DMS79 (cell line): ENCODE measurements at places on chromosomes 5 and 9.
A peak's percentile ranks its signal among the peaks of the same experiment; 100 is the strongest.

DNA sequence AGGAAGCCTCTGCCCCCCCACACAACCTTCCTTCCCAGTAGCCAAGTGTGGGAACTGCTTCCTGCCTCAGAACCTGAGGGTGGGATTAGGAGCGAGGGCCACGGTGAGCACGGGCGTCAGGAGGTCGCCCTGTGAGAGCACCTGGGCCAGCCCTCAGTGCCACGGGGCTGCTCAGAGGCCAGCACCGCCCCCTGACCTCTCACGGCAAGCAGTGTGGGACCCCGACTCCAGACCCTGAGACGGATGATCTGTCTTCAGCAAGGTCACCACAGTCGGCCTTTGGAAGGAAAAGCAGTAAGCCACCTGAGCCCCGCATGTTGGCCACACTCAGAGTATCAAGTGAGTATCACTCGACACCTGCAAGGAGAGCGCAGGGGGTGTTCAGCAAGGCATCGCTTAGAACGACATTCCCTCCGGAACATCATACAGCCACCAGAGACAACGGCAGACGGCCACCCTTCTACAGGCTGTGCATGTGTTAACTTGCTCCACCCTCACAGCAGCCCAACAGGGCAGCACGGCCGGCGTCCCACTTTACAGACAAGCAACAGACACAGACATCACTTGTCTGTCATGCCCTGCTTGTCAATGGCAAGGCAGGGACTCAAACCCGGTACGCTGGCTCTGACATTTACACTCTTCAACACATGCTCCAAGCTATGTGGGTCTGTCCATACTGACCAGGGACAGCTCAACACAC lies 50.2 kb downstream of the IPPK start:
- no peak for DNase-seq

GRCh38 chr9:109499631-109500410 lies 1.7 kb upstream of the PTPN3 start:
- DNase-seq: no peak

GRCh38 chr5:32639943-32640342 lies 54.6 kb downstream of the SUB1 start:
- no peak for DNase-seq

DNA sequence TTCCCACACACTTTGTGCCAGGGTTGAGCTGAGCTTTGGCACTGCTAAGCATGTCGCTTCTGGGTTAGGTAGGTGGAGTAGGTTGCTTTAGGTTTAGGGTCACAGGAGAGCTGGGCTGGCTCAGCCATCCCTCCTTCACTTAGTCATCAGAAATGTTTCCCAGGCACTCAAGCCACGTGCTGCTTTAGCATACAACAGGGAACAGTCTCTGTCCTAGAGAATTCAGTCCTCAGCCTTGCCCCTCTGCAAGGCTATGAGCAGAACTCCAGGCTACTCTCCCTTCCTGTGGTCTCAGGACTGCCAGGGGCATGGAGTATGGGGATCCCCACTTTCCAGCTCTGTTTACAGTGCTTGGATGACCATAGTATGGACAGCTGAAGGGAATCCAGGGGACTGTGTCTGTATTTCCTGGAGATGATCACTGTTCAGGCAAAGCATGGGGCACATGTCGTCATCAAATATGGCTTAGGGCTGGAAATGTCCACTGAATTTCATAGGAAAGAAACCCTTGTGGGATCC lies 7.5 kb upstream of the ANKRD33B start:
- no peak for DNase-seq

DNA sequence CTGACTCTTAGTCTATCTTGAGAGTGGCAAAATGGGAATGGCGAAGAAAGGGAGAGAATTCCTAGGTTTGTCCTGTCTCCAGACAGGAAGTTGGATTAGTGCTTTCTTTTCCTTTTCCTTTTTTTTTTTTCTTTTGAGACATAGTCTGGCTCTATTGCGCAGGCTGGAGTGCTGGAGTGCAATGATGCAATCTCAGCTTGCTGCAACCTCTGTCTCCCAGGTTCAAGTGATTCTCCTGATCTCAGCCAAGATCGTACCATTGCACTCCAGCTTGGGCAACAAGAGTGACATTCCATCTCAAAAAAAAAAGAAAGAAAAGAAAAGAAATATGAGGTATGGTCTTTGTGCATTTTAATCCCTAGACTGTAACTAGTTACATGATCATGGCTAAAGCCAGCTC lies 12.6 kb upstream of the KIF27 start:
- no peak for DNase-seq

DNA sequence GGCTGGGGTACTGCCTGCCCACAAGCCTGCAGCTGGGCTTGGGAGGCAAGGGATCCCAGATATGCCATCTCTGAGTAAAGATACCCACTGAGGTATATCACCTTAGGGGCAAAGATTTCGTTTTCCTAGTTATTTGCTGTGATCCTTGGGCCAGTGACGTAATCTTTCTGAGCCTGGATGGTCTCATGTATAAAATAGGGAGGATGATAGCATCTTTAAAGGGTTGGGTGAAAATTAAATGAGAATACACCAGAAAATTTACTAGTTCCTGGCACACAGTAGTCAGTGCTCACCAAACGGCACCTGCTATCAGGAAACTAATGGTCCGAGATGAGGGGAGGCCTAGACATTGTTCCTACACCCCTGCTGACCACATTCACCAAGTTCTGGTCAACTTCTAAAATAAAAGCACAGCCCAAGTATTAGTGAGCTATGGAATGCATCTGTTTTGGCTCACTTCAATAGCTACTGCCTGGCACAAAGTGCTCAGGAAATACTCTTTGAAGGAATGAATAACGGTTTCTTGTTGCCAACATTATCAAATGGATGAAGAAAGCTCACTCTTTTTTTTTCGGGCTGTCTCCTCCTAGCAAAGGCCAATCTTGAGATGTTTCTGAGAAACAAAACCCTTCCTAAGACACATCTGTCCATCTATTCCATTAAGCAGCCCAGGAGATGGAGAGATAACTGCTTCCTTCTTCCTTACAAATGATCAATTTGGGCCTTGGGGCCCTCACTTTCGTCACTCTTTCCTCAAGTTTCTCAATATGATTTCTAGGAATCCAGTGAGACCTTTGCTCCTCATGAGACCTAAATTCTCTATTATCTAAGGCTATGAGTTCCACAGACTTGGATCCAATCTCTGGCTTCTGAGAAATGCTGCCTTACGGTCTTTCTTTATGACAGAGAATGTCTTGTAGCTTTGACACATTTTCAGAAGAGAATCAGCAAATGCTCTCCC lies 98.2 kb downstream of the DPYSL3 start:
- DNase-seq: no peak

- DNase-seq: no peak
Measured at GRCh38 chr5:88732181-88732633, 150.8 kb downstream of the MEF2C start.

DNA sequence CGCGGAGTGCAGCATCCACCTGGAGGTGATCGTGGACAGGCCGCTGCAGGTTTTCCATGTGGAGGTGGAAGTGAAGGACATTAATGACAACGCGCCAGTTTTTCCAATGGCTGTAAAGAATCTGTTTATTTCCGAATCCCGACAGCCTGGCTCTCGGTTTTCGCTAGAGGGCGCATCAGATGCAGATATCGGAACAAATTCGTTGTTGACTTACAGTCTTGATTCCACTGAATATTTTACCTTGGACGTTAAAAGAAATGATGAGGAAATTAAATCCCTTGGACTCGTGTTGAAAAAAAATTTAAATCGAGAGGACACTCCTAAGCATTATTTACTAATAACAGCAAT lies 611 bp downstream of the PCDHA3 start:
- no peak for DNase-seq

DNA sequence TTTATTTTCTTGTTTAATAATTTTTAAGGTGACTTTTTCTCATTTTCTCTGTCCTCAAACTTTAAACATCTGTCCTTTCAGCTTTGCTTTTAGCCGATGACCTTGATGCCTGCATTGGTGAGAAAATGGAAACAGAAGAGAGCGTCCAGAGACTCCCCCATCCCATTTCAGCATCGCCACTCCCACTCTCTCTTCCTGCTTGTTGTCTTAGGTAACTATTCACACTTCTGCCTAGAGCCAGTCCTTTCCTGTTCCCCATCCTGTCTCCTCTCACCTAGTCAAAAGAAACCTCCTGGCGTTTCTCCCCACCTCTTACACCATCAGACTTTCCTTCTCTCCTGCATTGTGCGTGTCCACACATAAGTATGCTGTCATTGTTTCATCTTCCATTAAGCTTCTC lies 124.6 kb downstream of the MAST4 start:
- DNase-seq: no peak

DNA sequence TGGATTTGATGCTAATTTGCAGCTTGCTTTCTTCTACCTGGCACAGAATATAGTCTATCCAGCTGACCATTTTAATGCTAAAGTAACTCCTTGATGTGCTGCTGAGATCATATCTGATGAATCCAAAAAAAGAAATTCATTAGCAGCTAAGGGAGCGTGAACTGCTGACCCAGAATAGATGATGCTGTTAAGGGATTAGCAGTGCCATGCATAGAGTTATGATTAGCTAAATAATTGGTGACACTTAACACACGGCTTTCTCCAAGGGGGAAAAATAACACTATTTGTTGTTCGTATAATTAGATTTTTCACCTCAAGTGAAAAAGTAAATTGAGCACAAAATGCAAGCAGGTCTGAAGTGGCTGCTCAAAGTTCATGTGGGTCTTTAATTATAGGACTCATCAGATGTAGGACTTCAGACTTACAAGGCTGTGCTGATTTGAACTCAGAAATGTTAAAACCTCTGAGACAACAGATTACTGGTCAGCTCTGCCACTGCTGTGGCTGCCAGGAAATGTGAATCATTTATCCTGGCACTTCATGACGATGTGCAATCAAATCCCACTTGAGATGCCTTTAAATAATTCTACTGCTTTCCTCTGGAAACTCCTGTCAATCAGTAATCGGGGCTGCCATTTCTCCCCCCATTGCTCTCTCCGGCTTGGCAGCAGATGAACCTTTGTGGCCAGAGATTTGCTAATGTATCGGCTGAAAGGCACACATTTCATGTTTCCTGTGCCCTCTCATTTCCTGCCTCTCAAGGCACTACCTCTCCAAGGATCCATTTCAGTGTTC lies 291.6 kb upstream of the C9orf72 start:
- no peak for DNase-seq

- DNase-seq: no peak
Measured at GRCh38 chr9:38619556-38620447, 594 bp downstream of the ANKRD18A start.

GRCh38 chr9:88990729-88991065 lies 571 bp upstream of the S1PR3 start:
- no peak for DNase-seq

DNA sequence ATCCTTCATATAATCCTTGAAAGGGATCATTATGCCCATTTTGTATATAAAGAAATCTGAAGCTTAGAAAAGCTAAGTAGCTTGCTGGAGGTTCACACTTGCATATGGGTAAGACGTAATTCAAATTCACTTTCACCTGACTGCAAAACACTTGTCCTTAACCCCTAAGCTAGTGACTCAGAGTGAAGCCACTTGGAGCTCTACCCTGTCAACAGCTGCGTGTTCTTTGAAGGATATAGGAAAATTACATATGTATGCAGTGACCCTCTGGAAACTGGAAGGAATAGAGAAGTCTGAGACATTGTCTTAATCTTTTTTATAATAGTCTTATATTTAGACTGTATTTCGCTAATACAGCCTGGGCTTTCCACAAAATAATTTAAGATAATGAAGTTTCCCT lies 80.0 kb upstream of the STK32A start:
- DNase-seq: no peak

- DNase-seq: no peak
Measured at GRCh38 chr5:133155326-133155969, 103.6 kb downstream of the HSPA4 start.

- DNase-seq: no peak
Measured at GRCh38 chr5:42516282-42517042, 93.2 kb downstream of the GHR start.

GRCh38 chr9:37575001-37575400 lies 1.2 kb downstream of the FBXO10 start:
- no peak for DNase-seq

DNA sequence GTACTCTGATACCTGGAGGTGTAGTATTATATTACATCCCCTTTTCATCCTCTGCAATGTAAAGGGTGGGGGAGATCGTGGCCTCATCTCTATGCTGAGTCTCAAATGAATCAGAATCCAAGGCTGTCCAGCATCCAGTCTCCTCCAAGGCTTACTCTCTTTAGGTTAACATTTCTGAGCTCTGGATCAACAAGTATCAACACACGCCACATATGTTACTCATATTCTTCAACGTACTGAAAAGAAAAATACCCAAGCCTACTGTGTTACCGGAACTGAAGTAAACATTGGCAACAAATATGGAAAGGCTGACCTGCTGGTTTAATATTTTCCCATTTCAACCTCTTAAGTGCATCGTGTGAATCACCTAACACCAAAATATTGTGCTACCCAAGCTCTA lies 241.8 kb downstream of the GAS1 start:
- DNase-seq: no peak

GRCh38 chr5:112995764-112996618 lies 19.4 kb downstream of the DCP2 start:
- DNase-seq: peak; percentile 2

DNA sequence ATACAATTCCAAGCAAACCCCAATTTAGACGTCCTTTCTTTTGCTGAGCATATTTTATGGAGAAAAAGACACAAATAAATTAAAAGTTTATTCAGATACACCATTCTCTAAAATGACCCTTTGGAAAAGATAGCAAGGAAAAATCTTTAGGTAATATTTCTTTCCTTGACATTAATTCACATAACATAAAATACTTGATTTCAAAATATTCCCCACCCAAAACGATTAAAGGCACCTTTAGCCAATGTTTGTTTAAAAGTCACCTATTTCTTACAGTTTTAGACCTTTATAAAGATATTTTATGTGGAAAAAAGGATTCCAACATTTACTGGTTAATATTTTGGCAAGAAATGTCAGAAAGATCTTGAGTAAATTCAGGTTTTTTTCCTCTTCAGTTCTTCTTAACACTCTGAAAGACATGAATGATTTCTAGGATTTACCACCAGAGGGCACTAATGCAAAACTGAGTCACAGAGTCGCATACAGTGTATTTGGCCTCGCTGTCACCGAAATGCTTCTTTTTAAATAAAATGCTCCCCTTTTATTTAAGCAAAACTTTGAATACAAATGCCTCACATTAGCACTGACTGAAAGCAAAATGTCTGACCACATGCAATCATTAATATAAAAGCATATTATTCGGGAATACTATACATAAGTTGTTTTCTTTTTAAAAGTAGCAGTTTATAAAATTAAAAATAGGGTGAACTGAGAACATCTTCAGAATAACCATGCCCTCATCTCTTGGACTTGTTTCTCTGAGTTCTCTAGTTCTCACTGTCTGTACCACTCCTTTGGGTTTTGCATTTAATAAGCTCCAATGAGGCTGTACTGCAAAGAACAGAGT lies 122.5 kb downstream of the SLC1A3 start:
- DNase-seq: peak; percentile 42

DNA sequence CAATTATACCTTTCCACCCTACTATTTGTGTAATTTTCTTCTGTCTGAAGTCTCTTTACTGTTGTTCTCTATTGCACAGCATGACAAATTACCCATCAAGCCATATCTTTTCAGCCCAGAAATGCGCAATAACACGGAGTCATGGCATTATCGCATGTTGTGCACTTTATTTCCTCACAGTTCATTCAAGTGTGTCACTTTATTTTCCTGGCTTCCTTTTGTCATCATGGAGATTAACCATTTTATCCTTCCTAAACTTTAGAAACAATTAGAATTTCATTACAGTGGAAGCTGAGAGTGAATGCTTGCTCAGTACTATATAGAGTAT lies 41.3 kb upstream of the MEF2C start:
- DNase-seq: no peak
